ENCODE measurements at places on chromosomes 5 and 9.

- DNase-seq: peak; percentile 88
Measured at GRCh38 chr9:35114113-35114839, 1.4 kb downstream of the ATOSB start.

DNA sequence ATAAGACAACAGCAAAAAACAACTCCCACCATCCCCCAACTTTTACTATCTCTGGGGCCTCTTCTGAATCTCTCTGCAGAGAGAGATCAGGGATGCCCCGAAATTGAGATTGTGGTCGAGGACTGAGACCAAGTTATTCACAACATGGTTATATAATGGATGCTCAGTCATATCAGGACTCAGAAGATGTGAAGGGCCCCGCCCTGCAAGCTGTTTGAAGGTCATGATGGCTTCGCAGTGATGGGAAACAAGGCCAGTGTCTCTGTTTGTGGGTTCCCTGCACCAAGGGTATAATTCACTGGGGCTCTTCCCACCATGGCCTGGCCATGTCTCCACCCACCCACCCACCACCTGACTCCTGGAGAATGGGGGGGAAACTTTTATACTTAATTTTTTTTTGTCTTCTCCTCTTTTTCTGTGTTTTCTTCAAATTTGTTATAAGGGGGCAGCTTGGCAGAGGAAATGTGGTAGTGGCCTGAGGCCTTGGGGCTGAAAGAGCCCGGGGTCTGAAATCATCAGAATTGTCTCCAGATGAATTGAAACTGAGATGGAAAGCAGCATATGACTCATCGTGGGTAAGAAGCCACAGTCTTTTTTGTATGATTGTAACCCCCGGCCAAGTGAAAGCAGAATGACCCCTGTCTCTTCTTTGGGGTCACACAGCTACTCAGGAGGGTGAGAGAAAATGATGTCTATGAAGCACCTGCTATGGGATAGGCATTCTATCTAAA, 15.0 kb upstream of the TEX48 start:
- DNase-seq: no peak

- no peak for DNase-seq
Measured at GRCh38 chr9:4922730-4923129, 62.3 kb upstream of the JAK2 start.

- no peak for DNase-seq
Measured at GRCh38 chr9:89384783-89385182, 66.5 kb downstream of the SECISBP2 start.

DNA sequence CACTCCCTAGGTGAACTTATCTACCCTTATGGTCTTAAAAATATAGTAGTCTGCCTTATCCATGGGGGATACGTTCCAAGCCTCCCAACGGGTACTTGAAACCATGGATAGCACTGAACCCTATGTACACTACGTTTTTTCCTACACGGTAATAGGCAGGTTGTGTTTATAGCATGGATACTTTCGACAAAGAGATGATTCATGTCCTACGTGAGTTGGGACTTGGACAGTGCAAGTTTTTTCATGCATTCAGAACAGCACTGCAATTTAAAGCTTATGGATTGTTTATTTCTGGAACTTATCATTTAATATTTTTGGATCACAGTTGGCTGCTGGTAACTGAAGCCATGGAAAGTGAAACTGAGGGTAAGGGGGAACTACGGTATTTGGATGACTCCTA, 88.1 kb downstream of the CNTLN start:
- no peak for DNase-seq

DNA sequence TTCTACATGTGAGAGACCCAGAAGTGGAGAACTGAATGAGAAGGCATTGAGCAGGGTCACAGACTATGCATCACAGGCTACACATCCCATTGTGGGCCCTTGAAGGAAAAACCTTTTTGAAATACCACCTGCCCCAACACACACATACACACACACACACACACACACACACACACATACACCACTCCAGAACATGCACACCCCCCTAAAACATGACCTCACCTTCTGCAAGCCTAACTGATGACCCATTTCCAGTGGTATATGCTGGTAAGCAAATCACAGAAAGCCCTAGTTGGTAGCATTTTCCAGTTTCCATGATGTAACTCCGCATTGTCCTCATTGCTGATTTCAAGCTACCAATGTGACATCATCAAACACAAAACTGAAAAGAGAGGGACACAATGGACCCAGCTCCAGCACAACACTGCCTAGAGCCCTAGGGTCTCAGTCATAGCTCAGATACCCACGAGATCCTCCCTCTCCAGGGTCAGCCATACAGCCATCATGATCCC, 36.4 kb downstream of the THBS4 start:
- DNase-seq: no peak

GRCh38 chr5:175037820-175038219, 313.4 kb downstream of the MSX2 start:
- DNase-seq: no peak

GRCh38 chr9:117485176-117485575, 70.3 kb upstream of the ASTN2 start:
- DNase-seq: no peak

DNA sequence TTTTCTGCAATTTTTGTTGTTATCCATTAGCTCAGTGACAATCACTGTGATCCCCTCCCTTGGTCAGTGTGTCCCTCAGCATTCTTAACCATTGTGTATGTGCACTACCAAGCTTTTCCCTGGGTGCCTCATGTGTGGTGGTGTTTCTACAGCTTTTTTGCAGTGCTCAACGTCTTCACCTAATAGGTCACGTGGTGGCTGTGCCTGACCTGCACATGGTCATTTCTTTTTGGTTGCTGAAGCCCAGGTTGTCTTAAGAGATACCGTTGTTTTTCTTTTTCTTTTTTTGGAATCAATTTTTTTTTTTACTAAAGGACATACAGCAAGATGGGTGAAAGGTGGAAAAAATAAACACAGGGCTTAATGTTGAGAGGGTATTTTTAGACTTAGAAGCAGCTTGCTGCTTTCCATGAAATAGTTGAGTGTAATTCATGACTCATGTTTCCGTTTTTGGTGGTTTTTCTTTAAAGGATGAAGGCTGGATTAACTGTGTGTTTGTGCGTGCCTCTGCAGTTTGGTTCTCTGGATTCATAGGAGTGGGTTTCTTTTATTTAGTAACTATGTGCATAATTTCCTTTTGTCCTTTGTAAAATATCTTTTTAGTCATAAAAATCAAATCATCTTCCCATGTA, 22.2 kb downstream of the SH3GL2 start:
- no peak for DNase-seq

- DNase-seq: no peak
Measured at GRCh38 chr5:142079306-142079721, 29.3 kb upstream of the NDFIP1 start.

DNA sequence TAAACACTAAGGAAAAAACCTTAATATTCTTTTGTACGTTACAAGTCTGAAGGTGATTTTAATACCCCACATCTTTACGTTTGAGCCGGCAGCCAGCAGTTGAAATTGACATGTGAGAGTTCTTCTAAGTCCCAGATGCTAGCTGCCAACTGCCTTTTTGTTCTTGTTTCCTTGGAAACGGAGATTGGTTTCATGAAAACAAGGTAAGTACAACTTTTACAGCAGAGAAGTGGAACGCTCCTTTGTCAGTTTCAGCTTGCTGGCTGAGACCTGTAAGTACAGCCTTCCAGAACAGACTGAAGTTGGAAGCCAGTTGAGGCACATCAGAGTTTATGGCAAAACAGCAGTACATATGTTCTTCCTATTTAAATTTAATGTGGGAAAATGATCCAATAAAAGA, 1018.4 kb upstream of the ARRDC3 start:
- DNase-seq: no peak

- DNase-seq: no peak
Measured at GRCh38 chr9:129574911-129575585, 45.9 kb downstream of the C9orf50 start.

GRCh38 chr5:74502479-74502950, 138.0 kb downstream of the ENC1 start:
- DNase-seq: no peak

- DNase-seq: no peak
Measured at GRCh38 chr9:96342571-96343245, 40.7 kb upstream of the HSD17B3 start.

- no peak for DNase-seq
Measured at GRCh38 chr9:113223963-113224362, 2.6 kb downstream of the SLC31A1 start.

DNA sequence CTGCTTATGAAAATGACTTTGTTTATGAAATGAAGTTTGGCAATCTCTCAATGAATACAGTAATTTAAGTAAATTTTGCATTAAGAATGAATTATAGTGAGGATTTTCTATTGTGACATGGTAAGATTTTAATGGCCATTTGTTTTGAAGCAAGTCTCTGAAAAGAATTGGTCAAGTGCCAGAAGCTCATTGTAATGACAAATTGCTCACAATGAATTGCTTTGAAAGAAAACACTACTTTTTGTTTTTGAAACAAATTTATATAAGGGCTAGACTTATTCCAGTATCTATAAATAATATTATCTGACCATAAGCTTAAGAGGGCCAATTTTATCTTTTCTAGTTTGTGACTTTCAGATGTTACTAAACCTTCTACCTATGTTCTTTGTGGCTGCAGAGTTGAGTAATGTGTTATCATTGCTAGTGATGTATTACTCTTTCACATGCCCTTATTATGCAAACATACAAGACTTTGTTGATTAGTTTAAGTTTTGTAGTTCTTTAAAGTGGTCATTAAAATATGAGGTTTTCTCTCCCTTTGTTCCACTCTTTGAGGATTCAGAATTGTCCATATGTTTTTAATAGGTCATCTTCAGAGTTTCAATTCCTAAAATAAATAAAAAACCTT, 93.0 kb upstream of the ZNF608 start:
- no peak for DNase-seq

DNA sequence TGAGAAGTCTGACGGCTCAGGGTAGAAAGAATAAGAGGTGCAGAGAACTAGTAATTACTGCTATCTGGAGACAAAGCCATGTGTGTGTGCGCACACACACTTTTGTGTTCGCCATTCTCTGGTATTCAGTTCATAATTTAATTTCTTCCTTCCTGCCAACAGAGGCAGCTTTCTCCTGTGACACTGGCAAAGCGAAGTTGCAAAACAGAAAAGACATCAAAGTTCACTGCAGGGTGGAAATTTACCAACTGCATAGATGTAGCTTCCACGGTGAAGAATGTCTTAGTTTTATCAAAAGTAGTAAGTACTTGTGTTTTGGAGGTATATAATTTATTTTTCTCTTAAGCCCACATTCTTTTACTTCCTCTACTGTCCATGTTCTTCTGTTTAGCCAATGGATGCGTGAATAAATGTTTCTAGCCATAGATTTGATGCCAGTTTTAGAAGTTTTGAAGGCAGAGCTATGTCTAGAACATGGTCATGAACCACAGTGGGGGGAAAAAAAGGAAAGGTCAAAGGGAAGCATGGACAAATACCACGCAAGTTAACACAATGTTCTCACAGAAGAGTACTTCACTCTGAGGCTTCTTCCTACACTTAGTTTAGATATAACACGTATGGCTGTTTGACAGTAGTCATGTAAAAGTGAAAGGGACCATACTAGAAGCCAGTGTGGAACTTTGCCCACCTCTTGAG, 536.5 kb upstream of the GRIA1 start:
- DNase-seq: no peak

- no peak for DNase-seq
Measured at GRCh38 chr9:82651474-82651873, 411.5 kb downstream of the RASEF start.
